ENCODE measurements at places on chromosomes 4 and X. TPM values are rescaled to one million over a fixed set of nuclear protein-coding genes. Genes with fewer than 3 reads are reported as not detected.

The TXK gene
- 18.2 TPM for total RNA-seq

The NLGN3 gene
- total RNA-seq, result 0.77 TPM

The PPA2 gene
- total RNA-seq, result 74.6 TPM

DNA sequence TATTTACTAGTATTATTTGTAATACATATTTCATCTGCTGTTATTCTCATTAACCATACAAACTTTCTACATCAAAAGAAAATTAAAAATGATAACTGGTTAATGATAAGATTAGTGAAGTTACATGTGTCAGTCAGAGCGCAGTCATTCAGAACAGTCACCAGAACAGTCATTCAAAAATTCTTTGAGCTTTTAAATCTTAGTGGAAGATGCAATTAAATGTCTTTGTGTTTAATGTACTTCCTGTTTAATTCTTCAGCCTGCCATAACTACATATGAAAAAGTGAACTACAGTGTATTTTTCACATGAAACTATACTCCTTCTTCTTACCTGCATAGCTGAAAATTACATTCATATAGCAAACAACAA is 179.7 kb upstream of the NDST4 start:
- no peak for DNase-seq
- no peak overlapping the region for H3K27ac ChIP-seq
- H3K4me1 ChIP-seq, result no peaks in the 10 kb centered on the region
- no peaks in the 10 kb centered on the region for H3K27me3 ChIP-seq

The ABLIM2 gene
- total RNA-seq, result 0.64 TPM

The F9 gene
- not detected for total RNA-seq
